Tongue (tissue), 3 donors: ENCODE measurements at places on chromosomes 2 and 18. TPM values are rescaled to one million over a fixed set of nuclear protein-coding genes. Genes with fewer than 3 reads are reported as not detected.
A peak's percentile ranks its signal among the peaks of the same experiment; 100 is the strongest.

- no peak for DNase-seq
These were observed 129.5 kb upstream of the CAVIN2 start for GRCh38 chr2:191976436-191976835.

GRCh38 chr18:21803495-21803894, 62.9 kb downstream of the MIB1 start:
- DNase-seq: no peak

GRCh38 chr18:33820517-33821371, 242.7 kb downstream of the ASXL3 start:
- no peak for DNase-seq

- DNase-seq: no peak
These were observed 951.7 kb upstream of the CNTNAP5 start for GRCh38 chr2:123073371-123073770.

GRCh38 chr2:220246386-220246785, 619.0 kb downstream of the SLC4A3 start:
- DNase-seq: peak; percentile 90

DNA sequence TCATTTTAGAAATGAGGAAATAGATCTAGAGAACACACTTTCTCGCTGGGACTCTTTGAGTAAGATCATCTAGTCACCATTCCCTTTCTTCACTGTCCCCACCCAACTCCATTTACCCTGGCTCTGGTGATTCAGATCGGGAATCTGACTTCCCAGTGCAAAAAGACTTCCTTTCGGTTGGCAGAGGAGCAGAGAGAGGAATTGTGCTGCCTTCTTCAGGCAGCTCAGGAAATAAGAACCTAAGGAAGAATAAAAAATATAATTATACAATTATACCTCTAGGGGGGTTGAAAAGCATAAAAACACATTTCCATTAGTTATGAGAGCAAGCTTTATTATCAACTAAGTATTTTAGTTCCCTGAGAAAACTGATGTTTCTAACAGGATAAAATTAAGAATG, 9.3 kb upstream of the MPP4 start:
- DNase-seq: no peak

- DNase-seq: peak; percentile 85
These were observed 779 bp upstream of the TRIB2 start for GRCh38 chr2:12716032-12716281.

DNA sequence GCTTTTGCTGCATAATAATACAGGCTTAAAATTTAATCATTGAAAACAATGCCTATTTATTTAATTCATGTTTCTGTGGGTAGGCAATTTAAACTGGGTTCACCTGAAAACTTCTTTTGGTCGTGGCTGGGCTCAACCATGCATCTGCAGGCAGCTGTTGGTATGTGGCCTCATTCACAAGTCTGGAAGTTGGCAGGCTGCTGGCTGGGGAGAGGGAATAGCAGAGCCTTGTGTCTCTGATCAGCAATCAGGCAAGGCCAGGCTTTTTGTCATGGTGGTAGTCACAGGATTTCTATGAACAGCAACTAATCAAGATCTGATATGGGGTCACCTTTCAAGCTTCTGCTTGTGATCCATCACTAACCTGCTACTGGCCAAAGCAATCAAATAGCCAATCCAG, 130.1 kb upstream of the KCNJ3 start:
- DNase-seq: no peak

DNA sequence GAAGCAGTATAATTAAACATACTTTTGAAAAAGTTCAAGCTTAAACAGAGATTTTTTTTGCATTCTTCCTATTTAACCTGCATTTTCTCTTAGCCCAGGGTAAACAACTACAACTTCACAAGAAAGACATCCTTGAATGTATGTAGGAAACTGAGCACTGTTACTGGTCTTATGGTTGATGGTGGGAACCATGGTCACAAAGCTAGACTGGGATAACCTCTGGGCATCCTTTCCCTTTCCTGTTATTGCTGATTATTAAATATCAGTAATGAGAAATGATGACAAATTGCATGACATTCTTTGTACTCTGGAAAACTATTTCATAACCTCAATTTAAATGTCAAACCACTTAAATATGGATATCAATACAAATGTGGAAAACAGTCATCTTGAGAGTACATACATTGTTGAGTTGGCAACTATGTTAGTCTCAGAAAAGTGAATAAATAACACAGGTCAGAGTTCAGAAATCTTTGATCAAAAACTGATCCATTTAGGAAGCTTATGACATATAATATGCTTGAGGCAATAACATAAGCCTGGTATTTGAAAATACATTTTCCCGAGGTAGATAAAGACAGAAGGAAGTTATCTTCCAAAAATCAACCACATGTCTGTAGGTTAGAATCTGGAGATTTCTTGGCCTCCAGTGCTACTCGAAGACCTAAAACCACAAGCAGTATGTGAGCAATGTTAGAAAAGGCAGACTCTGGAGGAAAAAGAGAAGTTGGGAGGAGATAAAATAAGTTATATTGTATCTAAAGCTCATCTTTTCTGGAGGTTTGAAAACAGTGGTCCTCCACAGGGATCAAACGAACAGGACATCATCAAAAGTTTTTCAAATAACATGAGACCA, 65.2 kb upstream of the ST8SIA5 start:
- no peak for DNase-seq

DNA sequence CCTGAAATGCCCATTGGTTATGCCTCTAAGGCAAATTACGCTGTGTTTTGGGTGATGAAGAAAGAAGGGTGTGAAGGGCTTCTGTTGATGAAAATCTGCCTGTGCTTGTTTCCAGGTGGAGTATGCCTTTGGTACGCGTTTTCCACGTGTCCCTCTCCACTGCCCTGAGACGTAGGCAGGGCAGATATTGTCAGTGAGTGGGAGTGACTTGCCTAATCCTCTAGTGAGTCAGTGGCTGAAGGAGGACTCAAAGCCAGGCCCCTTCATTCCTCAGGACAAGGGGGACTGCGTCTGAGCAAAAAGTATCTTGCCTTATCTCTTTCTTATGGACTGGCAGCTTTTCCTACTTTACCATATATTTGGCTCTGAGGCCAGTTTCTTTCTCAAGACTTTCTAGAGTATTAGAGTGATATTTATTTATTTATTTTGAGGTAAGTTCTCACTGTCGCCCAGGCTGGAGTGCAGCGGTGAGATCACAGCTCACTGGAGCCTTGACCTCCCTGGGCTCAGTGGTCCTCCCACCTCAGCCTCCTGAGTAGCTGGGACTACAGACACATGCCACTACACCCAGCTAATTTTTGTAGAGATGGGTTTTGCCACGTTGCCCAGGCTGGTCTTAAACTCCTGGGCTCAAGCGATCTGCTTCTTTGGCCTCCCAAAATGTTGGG, 10.2 kb downstream of the RALB start:
- DNase-seq: no peak

GRCh38 chr2:238466243-238466756, 39.6 kb downstream of the ASB1 start:
- peak; percentile 39 for DNase-seq

PAPOLG gene
- 19.1 TPM for total RNA-seq

GPAT2 gene
- 2.8 TPM for total RNA-seq

GRCh38 chr2:62281663-62282062, 85.7 kb downstream of the B3GNT2 start:
- no peak for DNase-seq

DNA sequence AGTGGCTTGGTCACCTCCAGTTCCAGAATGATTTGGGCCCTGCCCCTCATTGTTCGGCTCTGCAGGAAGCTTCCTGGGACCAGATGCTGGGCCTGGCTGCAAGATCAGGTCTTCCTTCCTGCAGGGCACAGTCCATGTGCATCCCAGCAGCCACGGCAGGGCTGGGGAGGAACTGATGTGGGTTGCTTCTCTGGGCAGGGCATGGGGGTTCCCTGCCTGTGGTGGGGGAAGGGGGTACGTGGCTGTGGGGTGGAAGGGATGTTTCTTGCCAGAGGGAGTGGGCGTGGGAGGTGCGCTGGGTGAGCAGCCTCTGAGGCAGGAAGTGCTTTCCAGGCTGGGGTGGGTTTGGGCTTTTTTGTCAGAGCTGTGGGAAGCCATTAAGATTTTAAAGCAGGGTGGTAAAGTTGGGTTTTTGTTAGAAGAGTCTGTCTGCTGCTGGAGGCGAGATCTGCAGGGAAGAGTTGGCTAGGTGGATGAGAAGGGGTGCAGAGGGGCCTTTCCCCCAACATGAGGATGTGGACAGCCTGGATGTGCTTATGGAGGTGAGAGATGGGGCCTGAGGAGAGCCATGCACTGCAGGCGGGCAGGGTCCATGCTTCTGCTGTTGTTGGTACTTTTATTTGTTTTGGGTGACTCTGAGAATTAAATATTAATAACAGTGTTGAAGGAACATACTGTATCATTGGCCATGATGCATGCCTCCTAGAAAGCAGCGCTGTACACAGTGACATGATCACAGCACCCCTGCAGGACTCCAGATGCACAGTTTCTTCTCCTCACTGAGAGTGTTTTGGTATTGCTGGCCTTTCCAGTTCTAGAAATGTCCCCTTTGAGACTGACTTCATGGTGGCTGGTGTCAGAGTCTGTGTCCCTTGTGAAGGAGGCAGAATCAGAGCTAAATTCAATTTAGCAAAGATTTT, 45.3 kb downstream of the DGKD start:
- no peak for DNase-seq

- DNase-seq: no peak
These were observed 81.0 kb upstream of the TMEM17 start for GRCh38 chr2:62586981-62587380.

XDH gene
- 0.21 TPM for total RNA-seq

GRCh38 chr18:78579449-78579848, 400.2 kb upstream of the SALL3 start:
- DNase-seq: no peak

GRCh38 chr2:220209751-220210150, 582.3 kb downstream of the SLC4A3 start:
- DNase-seq: no peak

POTEF gene
- total RNA-seq: not detected

DNA sequence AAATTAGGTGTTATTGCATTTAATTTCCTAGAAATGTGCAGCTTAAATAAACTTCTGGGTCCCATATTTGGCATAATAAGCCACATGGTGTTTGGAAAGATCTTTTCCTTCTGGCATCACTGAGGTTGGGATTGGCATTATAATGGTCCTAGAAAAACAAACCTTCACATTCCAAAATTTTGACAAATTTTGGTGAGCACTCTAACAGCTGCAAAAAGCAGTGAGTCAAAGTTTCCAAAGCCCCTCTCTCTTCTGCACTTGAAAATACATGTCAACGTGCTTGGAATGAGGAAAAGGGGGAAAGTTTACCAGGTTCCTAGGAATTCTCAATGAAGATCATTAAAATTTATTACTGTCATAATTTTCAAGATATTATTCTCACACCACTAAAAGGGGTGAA, 77.8 kb upstream of the STK17B start:
- DNase-seq: peak; percentile 40

GIGYF2 gene
- total RNA-seq: 102 TPM

DNA sequence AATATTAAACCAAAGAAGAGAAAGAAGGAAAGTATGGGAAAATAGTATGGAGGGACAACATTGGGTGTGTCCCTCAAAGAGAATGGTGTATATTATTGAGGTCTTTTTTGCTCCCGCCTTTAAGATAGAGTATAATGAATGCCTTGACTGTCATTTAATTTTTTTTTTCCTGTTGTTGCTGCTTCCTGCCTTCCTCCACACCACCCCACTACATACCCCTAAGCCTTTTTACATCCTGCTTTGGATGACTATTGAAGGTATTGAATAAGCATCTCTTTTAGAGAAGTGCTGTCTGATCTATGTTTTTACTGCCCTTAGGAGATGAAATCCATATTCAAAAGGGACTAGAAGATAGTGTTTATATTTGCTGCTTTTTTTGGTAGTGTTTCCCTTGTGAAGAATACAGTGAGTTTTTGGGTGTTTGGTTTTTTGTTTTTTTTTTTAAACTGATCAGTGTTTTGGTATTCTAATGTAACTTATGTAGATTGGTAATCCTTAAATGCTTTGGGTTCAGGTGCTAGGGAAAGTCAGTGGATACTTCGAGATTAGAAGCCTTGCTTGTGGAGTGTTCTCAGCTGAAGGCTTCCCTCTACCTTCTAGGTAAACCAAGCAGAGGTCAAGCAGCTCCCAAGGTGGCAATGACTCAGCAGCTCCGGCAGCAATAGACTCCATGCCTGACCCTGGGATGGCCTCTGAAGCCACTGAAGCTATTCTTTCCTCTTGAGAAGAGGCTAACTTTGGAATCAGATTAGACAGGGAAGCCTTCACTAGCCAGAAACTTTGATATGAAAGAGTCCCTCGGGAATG, 5.0 kb downstream of the FZD7 start:
- DNase-seq: peak; percentile 41

SLC66A2 gene
- 29.0 TPM for total RNA-seq

PRKAG3 gene
- total RNA-seq: 19.7 TPM

SPP2 gene
- total RNA-seq: not detected

GRCh38 chr2:162782138-162782537, 56.4 kb downstream of the KCNH7 start:
- no peak for DNase-seq

- peak; percentile 3 for DNase-seq
These were observed 723.1 kb downstream of the TMEM182 start for GRCh38 chr2:103484906-103485305.

NDC80 gene
- total RNA-seq: 9.4 TPM

DNA sequence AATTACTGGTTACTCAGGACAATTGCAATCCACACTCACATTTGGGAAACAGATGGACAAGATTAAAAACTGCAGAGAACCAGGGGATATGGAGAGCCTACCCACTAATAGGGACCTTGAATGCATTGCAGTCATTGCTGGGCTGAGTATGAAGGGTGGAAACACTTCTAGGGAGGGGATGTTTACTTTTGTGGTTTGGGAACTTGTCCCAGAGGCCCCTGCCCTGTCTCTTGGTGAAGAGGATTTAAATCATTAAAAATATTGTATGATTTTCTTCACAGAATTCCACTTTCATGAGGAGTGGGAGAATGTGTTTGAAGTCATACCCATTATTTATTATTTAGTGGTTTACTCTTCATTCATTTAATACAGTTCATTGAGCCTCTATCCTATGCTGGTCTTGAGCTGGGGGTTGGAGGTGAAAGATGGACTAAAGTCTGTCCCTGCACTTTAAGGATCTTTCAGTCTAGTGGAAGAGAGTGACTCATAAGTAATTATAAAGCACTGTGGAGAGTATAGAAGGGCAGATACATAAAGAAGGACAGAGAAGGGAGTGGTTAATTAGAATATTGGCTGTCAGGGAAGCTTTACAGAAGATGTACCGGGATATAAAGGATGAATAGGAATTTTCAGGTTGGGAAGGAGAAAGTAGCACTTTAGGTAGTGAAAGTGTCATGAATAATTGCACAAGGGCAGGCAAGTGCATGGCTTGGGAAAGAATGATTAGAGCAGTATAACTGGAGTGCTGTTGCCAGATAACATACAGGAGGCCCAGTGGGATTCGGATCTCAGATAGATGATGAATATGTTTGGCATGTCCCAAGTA, 313.4 kb downstream of the LPIN1 start:
- DNase-seq: no peak

- DNase-seq: no peak
These were observed 838.7 kb downstream of the RNF144A start for GRCh38 chr2:7755879-7756278.

GRCh38 chr2:17223211-17223610, 295.0 kb downstream of the RAD51AP2 start:
- no peak for DNase-seq

DNA sequence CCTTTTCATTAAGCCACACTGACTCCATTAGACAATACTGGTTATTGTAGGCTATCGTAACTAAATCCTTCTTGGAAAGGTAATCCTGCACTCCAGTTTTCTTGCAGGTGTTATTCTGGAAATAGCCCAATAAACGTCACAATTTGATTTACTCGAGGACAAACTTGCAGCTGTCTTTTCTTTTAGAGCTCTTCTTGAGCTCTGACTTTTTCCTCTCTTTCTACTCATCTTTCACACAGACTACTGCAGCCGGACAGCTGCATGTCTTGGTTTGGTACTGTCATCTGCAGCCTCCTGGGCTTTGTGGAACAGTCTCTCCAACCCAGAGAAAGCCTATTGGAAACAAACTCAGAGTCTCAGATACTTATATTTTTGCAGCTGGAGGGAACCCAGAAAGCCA, 23.0 kb upstream of the MSGN1 start:
- DNase-seq: peak; percentile 89
